IMR-90 (cell line): ENCODE measurements at places on chromosomes 2 and 18.

- DNase-seq = peak; percentile 43
Observed at GRCh38 chr2:43129676-43130547, 96.5 kb downstream of the ZFP36L2 start.

GRCh38 chr2:42921721-42922120 lies 129.3 kb upstream of the HAAO start:
- no peak for DNase-seq

GRCh38 chr18:28412521-28412920 lies 235.6 kb upstream of the CDH2 start:
- DNase-seq = no peak

DNA sequence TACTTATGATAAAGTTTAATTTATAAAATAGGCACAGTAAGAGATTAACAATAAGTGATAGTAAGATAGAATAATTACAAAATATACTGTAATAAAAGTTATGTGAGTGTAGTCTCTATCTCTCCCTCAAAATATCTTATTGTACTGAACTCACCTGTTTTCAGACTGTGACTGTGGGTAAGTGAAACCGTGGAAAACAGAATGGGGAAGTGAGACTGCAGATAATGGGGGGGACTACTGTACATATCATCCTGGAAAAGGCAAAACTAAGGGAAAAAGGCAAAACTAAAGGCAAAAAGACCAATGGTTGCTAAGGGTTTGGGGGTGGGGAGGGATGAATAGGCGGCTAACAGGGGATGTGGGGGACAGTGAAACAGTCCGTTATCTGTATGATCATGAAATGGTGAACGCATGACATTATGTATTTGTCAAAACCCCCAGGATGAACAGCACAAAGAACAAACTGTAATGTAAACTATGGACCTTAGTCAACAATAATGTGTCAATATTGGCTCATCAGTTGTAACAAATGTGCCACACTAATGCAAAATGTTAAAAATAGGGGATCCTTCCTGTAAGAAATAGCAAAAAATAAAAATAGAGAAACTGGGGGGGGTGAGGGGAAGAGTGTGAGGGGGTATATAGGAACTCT lies 93.8 kb downstream of the EPB41L3 start:
- no peak for DNase-seq

DNA sequence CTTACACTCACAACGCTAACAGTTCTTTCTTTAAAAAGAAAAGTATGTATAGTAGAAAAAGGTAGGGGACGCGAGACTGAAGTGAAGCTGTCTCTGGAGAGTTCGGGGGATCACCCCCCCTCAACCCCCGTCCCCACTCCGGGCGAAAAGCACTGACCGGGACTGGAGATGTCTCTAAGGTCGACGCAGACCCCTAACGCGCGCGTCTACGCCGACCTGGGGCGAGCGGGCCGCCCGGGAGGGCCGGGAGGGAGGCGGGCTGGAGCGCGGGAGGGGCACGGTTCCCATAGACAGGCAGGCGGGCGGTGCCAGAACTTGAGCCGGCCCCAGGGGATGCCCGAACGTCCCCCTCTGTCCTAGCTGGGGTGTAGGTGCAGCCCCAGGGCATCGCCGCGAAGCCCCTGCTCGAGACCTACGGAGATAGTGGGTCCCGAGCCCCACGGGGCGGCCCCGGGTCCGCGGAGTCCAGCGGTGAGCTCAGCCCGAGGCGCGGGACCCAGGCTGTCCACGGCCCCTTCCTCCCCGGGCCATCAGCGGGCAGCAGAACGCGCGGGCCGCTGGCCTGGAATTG lies 82.2 kb downstream of the CHRNA1 start:
- DNase-seq = no peak
